ENCODE measurements at places on chromosomes 4 and X.

- DNase-seq: no peak
Observed at GRCh38 chrX:121504153-121504552, 456.7 kb downstream of the GLUD2 start.

DNA sequence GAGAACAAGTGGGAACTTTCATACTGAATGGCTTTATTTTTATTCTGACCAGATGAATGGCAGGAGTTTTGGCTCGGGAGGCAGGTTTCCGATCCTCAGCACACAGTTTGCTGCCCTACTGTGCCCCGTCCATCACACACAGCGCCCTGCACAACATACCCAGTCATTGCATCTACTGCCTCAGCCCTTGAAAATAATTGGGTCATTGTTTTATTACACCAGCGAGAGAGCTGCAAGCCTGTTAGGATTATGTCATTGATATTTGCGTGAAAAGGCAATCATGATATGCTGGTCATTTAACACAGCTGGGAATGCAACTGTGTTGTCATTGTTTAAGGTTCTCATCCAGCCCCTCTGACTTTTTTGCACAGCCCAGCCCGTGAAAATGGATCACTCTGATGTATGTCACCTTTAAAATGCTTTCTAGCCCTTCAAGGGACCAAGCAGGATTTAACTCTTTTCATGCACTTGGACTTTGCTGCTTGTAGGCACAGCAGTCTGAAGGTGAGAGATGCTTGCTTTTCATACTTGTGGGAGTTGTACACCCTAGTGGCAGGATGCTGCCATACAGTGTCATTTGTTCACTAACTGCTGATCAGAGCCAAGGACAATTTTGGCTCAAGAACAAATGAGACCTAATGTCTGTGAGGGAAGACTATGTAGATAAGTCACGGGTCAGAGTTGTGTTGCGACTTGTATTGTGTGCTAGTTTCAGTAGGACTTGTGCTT is 62.3 kb downstream of the RTL9 start:
- DNase-seq: no peak

GRCh38 chr4:25123236-25123635 is 37.0 kb downstream of the SEPSECS start:
- no peak for DNase-seq

DNA sequence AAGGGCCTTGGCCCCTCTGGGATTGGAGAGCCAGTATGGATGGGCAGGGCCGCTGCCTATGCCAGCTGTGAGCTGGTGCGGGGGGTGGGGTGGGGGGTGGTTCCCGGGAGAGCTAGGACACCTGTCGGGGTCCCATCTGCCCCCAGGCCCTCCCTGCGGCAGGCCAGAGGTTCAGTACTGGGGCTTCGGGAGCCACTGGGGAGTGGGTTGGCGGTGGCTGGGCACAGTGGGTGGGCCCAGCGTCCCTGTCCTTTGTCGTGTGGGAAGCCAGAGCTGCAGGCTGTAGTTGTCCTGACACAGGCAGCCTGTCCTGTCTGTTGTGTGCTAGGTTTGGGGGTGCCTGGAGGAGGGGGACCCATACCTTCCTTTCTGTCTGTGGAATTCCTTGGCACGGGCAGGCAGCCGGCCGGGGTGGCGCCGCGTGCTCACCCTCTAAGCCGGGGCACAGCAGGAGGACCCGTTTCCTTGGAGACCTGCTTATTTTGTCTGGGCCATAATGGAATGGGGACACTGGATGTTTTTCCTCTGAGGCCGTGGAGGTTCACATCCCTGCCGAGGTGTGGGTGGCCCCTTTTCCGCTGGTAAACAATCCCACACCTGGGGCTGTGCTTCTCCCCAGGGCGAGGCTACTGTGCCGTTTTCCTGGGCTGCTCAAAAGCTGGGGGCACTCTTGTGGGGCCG is 14.8 kb downstream of the DOK7 start:
- no peak for DNase-seq

GRCh38 chr4:182042945-182043344 is 200.3 kb upstream of the TENM3 start:
- no peak for DNase-seq

DNA sequence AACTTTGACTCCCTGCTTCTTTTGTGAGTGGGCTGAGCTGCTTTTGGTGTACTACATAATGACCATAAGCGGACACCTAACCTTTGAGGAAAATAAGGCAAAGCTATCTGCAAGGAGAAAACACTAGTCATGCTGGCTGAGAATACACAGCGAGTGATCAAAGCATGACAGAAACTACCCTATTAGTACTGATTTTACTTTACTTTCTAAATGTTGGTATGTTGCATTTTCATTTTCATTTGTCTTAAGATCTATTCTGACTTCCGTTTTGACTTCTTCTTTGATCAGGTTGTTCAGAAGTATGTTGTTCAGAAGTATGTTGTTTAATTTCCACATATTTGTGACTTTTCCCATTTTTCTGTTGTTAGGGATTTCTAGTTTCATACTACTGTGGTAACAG is 361.1 kb downstream of the TRAM1L1 start:
- no peak for DNase-seq

DNA sequence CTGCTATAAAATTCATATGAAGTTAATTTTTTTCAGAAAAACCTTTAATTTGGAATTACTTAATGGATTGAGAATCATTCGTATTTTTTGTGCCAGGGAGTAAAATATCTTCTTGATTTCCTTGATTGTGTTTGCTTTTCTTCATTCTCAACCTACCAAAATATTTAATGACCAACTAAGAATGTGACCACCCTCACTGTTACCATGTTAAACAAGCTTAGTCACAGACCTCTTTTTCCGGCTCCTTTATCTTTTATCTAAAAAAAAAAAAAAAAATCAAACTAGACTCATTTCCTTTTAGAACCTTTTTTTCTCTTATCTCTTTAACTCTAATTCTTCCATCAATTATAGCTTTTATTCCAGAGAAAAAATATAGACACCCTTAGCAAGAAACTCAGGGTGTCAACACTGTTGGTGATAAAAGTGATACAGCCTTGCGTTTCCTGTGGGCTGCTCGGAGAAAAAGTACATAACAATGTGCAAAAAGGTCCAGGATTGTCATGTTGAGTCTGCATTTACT is 20.6 kb upstream of the HPGDS start:
- no peak for DNase-seq

DNA sequence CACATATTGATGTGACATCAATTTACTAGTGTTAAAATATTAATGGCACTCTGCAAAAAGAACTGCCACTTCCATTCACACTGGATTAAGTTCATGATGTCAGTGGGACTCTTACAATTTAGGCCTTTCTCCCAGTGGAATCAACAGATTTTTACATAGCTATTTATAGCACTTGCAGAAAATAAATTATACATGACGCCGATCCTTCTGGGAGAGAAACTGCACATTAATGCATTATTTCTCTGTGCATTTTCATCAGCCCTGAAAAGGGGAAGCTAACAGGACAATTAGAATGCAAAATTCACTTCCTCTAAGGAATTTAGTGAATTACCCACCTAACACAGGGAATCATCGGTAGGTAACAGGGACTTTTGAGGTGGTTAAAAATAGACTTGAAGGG is 15.7 kb downstream of the LGI2 start:
- DNase-seq: no peak

- DNase-seq: no peak
Observed at GRCh38 chrX:154465601-154466000, 7.5 kb downstream of the PLXNA3 start.

DNA sequence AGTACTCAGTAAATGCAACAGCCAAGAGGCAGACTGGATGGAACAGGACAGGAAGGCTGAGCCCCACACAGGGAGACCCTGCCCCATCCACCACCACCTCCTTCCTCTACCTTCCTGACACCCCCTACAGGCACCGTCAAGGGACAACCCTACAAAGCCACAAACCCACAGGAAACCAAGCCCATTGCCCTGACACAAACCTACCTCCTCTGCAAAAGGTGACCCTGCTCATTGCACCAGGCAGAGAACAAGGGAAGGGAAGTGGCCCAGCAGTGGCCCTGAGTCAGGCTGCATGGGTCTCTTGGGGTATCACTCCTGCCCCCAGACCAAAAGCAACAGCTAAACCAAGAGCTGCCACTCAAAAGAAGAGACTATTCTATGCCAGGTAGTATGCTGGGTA is 21.0 kb downstream of the JAKMIP1 start:
- no peak for DNase-seq

GRCh38 chr4:20259707-20260106 is 8.0 kb downstream of the SLIT2 start:
- no peak for DNase-seq

- DNase-seq: no peak
Observed at GRCh38 chr4:178090640-178091411, 648.6 kb upstream of the AGA start.

DNA sequence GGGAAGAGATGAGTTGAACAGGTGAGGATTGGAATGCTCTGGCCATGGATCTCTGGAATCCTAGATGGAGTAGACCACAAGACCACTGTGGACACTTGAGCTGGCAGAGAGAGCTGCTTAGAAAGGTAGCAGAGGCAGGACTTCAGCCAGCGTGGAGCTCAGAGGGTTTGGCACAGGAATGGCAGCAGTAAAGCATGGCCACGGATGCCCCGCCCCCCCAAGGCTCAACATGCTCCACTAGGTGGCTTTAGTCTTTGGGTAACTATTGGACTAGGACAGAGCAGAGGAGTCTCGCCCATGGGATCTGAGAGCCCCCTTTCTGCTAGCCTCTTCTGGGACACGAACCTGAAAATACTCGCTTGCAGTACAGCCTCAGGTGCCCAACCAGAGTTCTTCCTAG is 150.1 kb upstream of the NEIL3 start:
- no peak for DNase-seq

All from activated naive CD4-positive, alpha-beta T cell (primary cell).